SJSA1 (cell line): ENCODE measurements at places on chromosomes 3 and 15. TPM values are rescaled to one million over a fixed set of nuclear protein-coding genes. Genes with fewer than 3 reads are reported as not detected.

DNA sequence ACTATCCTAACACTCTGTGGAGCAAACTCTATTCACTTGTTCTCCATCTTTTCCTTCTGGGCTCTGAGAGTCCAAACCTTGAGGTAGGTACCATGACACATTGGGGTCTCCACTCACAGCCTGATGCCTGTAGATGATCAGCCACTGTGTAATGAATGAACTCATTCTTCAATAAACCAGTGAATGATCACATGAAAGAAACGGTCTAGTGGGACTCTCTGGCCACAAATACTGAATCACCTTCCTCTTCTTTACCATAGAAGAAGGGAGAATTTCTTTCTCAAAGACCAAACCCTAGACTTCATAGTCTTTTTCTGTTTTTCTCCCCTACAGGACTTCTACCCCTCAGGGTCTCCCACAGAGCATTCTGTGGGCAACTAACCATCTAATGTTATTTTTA is 20.5 kb upstream of the ABHD2 start:
- no peak for DNase-seq

GRCh38 chr3:42033741-42034140 is 57.4 kb upstream of the TRAK1 start:
- DNase-seq, result no peak

DNA sequence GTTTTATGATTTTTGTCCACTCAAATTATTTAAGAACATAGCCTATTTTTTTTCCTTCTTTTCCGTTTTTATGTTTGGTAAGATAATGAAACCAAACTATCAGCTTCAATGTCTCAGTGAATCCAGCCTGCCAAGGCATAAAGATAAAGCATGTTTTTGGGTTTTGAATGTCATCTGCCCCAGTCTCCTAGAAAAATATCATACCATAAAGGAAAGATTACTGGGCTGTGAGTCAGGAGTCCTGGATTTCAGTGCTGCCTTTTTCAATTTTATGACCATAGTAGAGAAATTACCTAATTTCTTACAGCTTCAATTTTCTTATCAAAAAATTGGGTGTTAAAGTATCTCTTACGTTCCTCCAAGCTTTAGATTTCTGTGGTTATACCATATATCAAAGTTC is 87.5 kb downstream of the GAP43 start:
- no peak for DNase-seq

DNA sequence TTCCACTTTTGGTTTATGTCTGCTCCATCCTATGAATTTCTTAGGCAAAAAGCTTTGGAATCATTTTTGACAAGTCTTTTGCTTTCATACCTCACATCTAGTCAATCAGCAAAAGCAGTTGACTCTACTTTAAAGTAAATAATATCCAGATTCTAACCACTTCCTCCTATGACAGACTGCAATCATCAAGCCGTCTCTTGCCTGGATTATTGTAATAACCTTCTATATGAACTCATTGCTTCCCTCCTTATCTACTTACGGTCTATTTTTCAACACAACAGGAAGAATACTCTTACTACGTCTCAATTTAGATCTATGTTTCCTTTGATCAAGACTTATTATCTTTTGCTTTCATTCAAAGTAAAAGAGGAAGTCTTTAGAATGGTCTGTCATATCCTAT is 20.7 kb downstream of the CLDN1 start:
- no peak for DNase-seq

DNA sequence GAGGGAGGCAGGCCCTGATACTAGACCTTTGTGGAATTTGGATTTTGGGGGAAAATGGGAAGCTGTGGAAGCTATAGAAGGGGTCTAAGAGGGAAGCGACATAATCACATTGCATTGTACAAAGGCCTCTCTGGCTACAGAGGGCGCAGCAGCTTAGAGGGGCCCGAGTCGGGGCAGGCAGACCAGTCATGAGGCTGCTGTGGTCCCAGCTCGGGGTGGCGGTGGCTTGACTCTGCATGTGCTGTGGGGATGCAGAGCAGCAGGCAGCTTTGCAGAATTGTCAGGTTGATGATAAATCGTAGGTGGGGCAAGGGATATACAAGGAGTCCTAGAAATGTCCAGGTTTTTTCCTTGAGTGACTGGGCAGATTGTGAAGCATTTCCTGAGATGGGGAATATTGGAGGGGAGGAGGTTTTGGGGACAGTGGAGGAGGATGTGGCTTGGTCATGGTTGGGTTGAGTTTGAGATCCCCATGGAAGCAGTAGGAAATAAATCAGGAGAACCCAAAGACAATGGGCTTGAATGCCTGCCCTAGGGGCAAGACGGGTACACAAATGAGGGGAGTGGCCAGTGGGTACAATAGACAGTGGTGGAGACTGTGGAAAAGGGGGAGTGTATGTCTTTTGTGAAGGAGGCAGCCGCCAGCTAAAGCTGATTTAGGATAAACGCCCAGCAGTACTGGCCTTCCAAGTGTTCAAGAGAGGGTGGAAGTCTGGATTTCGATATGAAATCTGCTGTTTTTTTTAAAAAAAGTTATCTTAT is 94.1 kb downstream of the HMG20A start:
- DNase-seq, result no peak

DNA sequence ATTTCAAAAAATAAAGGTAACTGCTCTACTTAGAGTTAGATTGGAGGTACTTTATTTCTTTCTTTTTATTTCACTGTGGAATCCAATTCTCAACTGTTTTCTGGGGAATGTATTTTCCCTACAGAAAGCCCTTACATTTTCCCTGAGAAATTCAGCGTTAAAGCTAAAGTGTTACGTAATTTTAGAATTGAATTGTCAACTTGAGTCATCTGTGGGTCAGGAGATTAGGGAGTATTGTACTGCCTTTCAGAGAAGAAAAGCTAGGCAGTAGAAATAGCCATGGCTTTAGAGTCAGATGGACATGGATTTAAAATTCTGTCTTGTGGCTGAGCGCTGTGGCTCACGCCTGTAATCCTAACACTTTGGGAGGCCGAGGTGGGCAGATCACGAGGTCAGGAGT is 728.6 kb downstream of the ROBO1 start:
- DNase-seq, result no peak

DNA sequence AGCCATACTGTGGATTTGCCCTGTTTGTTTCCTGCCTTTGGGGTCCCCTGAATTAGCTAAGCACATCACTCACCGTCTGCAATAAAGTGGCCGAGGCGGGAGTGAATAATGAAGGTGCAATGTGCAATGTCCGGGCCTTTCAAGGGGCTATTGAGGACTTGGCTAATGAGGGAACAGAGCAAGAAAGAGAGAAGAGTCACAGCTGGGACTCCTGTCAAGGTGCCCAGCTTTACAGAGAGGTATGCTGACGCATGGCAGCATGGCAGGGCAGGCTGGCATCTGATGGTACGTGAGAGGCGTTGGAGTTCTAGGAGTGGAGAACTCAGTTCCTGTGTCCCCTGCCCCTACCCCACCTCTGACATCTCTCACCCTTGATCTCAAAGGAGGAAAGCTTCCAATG is 13.8 kb upstream of the ATP2B2 start:
- no peak for DNase-seq

DNA sequence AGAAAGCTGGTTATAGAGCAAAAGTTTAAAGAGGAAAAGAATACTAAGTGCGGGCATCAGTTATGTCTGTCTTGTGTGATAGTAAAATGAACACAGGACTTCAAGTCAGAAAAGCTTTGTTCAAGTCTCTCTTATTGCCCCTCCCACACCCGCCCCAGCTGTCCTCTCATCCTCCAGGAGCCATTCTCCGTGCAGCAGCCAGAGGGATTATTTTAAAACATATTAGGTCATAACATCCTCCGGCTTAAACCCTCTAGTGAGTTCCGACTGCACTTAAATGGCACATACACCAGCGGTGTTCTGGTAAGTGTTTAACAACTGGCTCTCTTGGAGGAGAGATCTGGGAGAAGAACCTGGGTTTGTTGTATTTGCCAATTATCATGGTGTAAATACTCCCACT is 104.8 kb upstream of the TNFAIP8L3 start:
- DNase-seq, result no peak

DNA sequence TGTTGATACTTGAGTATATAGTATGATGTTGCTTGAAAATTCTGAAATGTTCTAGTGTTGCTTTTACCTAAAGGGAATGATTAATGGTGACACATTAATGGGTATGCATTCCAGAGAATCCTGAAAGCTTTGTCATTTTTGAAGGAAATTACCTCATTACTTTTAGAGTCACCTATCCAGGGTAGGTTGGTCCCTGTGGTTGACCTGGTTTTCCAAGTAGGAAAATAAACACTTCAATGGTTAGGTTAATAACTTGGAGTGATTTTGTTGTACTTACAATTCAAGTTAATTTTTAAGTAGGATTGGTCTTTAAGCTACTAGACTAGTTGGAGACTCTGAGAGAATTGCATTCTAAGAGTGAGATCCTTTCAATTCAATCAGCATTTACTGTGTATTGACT is 31.0 kb downstream of the MITF start:
- peak; percentile 65 for DNase-seq

GRCh38 chr15:92683511-92683834 is 27.9 kb upstream of the FAM174B start:
- peak; percentile 8 for DNase-seq

DNA sequence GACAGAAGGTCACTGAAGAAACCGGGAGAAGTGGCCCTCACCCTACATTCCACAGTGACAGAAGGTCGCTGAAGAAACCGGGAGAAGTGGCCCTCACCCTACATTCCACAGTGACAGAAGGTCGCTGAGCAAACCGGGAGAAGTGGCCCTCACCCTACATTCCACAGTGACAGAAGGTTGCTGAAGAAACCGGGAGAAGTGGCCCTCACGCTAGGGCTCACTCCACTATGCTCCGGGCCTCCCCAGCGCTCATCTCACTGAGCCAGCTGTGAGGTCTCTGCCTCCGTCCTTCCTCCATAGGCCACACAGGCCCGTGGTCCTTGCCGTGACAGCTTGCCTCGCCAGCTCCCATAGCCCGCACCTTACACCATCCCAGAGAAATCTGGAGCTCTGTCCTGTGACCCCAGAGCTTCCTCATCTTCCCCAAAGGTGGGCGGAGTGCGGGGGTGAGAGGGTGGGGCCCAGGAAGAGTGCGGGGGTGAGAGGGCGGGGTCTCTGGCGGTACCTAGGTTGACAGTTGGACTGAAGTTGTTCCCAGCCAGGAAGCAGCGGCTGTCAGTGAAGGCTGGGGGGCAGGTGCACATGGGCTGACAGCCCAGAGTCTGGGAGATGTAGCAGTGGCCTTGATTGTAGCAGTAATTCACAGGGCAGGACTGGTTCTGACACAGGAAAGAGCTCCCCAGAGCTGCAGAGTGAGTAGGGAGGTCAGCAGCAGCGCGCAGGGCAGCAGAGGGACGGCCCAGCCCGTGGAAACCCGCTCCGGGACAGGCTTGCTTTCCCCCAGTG is 32.0 kb downstream of the MUC20 start:
- no peak for DNase-seq

DNA sequence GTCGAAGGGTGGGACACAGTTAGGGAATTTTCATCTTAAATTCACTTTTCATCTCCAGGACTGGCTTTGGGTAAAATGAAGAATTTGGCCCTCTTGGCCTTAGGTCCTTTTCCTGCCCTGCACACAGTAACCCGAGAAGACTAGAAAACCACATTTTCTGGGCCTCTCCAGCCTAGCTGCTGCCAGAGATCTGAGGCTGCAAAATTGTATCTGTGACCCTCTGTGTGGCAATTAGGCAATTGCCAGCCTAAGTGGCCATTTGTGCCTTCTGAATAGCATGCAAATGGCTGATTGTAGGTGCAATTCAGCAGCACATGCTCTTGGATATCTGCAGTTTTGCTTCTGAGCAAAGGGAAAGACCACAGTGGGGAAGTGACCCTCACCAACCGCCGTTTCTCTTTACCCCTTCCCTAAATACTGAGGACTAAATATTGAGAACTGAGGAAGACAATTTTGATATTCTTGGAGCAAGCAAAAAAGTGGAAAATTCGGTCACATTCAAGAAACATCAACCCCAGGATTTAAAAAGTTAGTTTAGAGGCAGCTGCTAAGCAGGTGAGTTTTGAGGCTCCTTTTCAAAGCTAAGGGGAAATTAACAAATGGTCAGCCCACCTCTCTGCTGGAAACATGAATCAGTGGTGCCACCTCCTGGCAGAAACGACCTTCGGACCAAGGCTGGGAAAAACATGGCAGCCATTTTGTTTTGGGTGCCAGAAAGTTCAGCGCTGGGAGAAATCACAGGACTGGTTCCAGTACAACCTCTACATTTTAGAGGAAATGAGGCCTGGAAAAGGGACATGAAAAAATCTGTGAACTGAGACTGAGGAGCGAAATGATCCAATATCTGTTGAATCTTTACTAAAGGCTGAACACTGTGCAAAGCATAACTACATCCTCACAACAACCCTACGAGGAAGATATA is 56.6 kb upstream of the PRTG start:
- DNase-seq, result no peak

DNA sequence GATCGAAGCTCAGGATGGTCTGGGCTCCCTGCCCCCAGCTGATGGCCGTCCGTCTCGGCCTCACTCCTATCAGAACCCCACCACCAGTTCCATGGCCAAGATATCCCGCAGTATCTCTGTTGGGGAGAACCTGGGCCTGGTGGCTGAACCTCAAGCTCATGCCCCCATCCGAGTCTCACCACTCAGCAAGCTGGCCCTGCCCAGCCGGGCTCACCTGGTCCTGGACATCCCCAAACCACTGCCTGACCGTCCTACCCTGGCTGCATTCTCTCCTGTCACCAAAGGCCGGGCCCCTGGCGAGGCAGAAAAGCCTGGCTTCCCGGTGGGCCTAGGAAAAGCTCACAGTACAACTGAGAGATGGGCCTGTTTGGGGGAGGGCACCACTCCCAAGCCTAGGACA is 4.4 kb upstream of the JMJD7 start:
- no peak for DNase-seq

GRCh38 chr3:149575961-149576564 is 81.8 kb downstream of the WWTR1 start:
- peak; percentile 95 for DNase-seq

- no peak for DNase-seq
These were observed 23.5 kb downstream of the ZXDC start for GRCh38 chr3:126452213-126452612.

- DNase-seq, result no peak
These were observed 12.8 kb upstream of the SH3BP5 start for GRCh38 chr3:15345066-15345607.

DNA sequence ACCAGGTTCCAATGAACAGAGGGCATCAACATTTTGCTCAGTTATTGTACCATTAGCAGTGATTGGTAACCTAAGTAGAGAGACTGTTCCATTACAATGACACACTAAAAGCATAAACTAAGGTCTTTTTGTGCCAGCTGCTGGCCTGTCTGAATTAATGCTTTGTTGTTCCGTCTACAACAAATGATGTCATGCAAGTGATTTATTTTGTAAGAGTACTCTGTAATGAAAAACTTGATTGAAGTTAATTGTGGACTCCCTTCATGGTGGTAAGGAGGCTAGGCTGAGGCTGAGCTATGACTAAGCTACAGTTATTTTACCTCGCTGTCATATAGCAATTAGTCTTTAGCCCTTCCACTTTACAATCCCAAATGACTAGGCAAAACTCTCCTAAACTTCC is 23.2 kb downstream of the RCN2 start:
- DNase-seq, result no peak

HRG gene
- not detected in 2 replicates for total RNA-seq

SLC51A gene
- not detected in 2 replicates for total RNA-seq

EID1 gene
- 378 and 579 TPM in 2 replicates for total RNA-seq

SLC25A38 gene
- total RNA-seq, result 13.3 and 19.0 TPM in 2 replicates

CLDN1 gene
- 1.5 and 2.4 TPM in 2 replicates for total RNA-seq

CTXN2 gene
- not detected in 2 replicates for total RNA-seq

RAB43 gene
- total RNA-seq, result 7.9 and 12.1 TPM in 2 replicates

GPR149 gene
- total RNA-seq, result not detected in 2 replicates

LRRC31 gene
- not detected in 2 replicates for total RNA-seq

TYRO3 gene
- 8.9 and 17.2 TPM in 2 replicates for total RNA-seq
